Forelimb muscle (tissue), 1 donor: ENCODE measurements at places on chromosomes 13 and 19.

GRCh38 chr13:71460211-71460610, 406.8 kb downstream of the DACH1 start:
- DNase-seq: no peak

DNA sequence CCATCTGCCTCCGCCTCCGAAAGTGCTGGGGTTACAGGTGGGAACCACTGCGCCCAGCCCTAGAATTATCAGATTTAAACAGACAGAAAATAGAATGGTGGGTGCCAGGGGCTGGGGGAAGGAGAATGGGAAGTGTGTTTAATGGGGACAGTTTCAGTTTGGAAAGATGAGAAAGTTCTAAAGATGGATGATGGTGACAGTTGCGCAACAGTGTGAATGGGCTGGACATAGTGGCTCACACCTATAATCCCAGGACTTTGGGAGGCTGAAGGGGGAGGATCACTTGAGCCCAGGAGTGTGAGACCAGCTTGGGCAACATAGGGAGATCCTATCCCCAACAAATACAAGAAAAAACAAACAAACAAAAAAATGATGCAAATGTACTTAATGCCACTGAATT, 15.9 kb downstream of the KANK2 start:
- DNase-seq: no peak

DNA sequence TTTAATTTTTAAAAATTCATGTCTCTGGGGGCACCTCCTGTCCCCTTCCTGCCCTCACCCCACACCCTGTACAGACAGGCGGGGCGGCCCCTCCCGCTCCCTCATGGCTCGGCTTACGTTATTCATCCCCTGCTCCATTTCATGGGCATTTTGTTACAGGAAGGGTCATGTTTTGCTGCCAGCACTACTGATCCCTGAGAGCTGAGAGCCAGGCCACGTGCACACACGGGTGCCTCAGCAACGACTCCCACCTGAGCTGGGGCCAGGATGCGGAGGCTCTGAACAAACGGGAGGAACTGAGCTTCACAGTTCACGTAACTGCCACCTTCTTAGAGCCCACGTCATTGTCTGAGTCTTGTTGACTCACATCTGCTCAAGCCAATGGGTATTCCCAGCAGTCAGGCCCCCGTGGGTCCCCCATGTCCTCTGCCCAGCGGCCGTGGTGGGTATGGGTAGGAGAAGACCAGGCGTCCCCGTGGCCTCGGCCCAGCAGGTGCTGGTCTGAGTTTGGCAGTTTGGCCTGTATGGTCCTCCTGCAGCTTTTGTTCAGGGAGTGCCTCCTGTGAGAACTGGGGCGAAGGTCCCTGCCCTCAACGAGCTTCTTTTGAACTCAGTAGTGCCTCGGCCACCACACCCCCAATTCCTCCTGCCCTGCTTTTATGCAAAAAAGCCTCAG, 16.4 kb upstream of the TMEM255B start:
- DNase-seq: no peak

GRCh38 chr13:85659493-85659892, 139.7 kb downstream of the SLITRK6 start:
- no peak for DNase-seq

DNA sequence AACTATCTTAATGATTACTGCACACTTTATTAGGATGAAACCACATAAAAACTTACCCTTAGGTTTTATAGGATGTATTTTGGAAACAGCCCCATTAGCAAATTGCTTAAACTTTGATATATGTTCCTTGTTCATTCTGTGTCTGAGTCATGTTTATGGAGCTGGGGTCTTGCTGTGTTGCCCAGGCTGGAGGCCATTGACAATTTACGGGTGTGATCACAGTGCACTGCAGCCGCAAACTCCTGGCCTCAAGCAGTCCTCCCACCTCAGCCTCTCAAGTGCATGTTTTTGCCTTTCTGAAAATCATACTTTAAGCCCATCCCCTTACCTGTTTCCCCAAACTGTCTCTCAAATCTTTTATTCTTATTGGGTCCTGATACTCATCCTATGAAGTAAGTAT, 5.2 kb upstream of the CHAMP1 start:
- DNase-seq: no peak

DNA sequence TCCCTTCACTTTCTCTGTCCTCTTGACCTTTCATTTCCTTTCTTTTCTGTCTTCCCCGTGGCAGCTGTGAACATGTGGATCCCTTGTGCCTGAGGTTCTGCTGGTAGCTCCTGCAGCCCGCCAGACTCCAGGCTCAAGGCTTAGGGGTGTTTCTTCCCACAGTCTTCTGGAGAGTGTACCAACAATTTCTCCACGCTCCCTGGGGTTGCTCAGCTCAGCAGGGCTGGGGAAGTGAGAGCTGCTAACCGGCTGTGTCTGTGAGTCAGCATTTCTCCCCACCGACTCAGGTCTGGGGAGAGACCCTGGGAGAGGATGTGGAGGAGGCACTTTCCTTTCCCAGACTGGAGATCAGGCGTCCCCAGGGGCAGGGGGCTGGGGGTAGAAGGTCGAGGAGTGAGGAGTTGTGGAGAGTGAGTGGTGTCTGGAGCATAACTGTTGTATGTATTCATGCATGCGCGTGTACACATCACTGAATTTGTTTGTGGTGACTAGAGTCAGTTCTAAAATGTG, 193.6 kb downstream of the KCNRG start:
- DNase-seq: no peak

DNA sequence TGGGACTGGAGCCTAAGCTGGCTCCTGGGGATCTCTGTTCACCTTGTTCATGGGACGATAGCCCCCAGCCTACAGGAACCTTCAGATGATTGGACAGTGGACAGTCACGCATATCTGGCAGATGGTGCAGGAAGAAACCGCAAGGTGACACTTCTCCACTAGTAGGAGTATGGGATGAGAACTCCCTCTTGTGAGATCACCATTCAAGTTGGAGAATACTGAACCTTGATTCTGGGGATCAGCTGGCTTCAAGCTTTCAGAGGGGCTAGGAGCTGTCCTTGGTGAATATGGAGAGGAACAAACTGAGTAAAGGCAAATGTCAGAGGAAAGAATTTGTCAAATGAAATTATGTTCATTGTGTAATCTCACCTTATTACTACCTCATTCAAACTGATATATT, 204.5 kb downstream of the PDS5B start:
- DNase-seq: no peak

DNA sequence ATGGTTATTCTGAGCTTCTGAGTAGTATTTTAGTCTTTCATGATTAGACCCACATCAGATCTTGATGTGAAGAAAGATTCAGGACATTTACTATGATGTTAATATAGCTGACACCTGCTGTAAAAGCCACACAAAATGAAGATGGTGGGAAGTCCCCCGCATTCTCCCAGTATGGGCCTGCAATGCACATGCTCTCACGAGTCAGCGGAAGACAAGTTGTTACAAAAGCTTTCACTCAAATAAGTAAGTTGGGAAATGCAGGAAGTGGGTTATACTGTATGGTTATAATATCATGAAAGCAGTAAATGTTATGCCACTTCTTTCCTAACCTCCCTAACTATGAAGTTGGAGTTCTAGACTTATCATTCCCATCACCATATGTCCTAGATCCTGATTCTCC, 171.9 kb downstream of the KLF5 start:
- no peak for DNase-seq
